ENCODE measurements at places on chromosomes 13 and 19.
A peak's percentile ranks its signal among the peaks of the same experiment; 100 is the strongest.

- DNase-seq: no peak
These were observed 6.9 kb downstream of the SYDE1 start for GRCh38 chr19:15114153-15114540.

DNA sequence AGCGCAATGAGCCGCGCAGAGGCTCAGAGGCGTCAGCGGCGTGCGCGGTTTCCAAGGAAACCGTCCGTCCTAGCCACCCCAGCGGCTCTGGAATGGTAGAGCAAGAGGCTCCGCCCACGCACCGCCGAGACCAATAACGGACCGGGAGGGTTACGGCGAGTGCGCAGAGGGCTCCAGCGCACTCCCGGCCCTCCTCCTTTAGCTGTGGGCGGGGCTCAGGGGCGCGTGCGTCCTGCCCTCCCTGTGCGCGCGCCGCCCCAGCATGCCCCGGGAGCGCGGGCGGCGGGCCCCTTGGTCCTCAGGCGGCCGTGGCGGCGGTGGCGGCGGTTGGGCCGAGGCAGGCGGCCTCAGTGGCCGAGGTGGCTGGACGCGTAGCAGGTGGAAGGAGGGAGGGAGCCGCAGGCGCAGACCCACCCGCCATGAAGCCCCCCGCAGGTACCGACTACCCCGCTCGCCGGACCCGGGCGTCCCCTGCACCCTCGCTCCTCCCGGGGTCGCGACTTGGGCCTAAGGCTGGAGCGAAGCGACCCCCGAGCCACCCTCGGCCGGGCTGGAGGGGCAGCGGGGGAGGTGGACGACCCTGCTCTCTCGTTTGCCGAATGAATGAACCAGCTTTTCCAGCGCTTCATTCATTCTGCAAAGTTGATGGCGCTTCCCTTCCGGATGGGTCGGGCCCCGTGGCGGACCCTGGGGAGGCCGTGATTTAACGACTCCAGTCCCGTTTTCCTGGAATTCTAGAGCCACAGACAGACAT is at the start of gene THOP1:
THOP1 (plus strand) TSS at position 260 of the 754 bp plus-strand sequence; CDS start at position 420, 160 bp downstream.
- DNase-seq: peak; percentile 95

DNA sequence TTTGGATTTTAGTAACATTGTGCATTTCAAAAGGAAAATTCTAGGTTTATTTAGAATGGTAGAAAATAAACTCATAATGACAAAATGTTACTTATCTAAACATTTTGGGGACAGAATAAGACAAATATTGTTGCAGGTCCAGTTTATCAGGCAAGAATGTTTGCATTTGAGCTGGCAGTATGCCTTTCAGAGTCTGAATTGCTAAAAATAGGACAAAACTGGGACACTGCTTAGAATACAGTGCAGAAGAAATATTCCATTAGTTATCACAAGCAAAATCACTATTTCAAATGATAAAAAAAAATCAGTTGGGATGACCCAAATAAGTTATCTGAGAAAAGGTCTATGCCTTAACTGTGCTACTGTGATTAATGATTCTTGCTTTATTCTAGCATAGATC is 870.3 kb upstream of the MIR17HG start:
- DNase-seq: no peak

- no peak for DNase-seq
These were observed 5.2 kb downstream of the MIER2 start for GRCh38 chr19:339262-339887.

DNA sequence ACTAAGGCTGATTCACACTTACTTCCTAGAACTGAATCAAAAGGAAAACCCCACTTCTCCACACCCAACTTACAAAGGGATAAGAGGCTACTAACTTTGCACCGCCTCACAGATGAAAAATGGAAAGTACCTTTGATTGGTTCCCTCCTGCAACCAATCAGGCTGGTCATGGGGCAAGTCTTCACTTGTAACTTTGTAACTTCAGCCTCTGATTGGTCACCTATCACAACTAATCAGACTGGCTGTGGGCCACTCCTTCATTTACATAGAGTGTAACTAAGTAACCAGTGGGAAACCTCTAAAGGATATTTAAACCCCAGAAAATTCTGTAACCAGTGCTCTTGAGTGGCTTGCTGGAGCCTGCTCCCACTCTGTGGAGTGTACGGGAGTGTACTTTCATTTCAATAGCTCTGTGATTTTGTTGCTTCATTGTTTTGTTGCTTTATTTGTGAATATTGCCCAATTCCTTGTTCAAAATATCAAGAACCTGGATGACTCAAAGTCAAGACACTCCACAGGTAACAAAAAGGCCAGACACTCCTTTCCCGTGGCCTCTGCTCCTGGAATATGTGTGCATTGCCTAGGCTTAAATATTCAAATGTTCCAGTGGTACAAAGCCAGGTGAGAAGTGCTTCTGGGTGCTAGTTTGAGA is 50.5 kb downstream of the RFC3 start:
- no peak for DNase-seq

DNA sequence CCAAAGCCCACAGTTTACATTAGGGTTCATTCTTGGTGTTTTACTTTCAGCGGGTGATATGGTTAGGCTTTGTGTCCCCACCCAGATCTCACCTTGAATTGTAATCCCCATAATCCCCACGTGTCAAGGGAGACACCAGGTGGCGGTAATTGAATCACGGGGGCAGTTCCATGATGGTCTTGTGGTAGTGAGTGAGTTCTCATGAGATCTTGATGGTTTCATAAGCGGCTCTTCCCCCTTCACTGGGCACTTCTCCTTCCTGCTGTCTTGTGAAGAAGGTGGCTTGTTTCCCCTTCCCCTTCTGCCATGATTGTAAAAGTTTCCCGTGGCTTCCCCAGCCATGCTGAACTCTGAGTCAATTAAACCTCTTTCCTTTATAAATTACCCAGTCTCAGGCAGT is 12.0 kb downstream of the FPR2 start:
- DNase-seq: no peak

DNA sequence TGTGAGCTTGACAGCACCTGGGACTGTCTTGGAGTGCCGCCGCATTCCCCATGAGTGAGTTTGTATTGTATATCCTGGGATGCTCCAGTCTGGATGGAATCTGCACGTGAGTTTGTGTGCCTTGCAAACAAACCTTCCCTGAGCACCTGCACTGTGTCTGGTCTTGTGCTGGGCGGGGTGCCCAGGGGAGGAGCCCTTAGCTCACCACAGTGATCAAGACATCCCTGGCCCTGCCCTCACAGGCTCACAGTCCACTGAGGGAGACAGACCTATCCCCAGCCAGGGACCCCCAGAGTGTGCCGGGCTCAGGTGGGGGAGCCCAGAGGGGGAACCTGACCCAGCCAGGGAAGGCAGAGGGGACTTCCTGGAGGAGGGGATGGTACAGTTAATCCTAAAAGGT is 1.7 kb upstream of the BCAM start:
- no peak for DNase-seq

DNA sequence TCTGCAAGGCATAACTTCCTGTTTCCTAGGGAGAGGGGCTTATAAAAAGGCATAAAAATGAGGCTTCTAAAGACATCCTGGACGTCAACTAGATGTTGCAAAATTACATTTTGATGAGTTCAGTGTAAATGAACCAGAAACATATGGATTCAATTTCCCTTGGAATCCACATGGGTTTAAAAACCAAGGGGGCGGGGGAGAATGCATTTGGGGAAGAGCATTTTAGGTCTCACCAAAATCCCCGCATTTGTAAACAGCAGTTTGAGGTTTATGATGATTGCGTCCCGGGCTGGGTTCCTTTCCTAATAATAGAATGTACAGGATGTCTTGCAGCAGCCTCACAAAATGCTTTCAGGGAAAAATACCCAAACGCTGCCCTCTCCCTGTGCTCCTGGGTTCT is 407.8 kb downstream of the ZNF536 start:
- no peak for DNase-seq

DNA sequence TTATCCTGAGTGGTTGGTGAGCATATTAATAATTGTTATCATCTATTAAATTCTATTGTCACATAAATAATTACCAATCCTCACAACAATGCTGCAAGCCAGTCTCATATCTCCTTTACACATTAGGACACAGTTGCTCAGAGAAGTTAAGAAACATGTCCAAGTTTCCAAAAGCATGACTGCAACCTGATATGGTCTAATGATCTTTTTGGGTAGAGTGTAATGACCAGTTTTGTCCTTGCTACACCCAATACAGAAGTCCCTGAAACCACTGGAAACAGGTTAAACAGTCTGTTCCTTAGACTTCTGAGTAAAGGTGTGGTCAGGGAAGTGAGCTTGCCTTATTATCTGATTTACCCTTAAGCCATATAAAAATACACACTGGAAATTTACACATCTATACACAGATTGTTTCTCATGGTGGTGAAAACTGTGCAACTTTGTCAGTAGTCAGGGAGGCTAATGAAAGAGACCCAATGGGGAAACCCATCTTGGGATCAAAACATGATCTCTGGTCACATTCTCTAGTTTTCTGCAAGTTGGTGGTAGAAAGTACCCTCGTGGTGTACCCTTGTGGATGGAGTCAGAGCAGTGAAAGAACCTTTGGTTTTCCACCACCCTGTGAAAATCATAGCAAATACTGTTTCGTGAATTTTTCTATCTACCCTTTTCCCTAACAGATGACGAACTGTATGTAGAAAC is 146.0 kb upstream of the KLF12 start:
- DNase-seq: no peak

DNA sequence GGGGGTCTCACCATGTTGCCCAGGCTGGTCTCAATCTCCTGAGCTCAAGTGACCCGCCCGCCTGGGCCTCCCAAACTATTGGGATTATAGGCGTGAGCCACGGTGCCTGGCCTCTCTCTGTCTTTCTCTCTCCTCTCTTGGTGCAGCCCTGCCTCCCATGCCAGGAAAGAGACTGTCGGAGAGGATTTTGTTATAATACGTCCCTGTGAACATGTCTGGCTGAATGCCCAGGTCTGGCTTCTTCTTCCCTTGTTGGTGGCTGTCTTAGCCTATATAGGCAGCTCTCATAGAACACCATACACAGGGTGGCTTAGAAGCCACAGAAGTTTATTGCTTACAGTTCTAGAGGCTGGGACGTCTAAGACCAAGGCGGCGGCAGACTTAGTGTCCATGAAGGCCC is 46.4 kb downstream of the PEX11G start:
- DNase-seq: no peak

DNA sequence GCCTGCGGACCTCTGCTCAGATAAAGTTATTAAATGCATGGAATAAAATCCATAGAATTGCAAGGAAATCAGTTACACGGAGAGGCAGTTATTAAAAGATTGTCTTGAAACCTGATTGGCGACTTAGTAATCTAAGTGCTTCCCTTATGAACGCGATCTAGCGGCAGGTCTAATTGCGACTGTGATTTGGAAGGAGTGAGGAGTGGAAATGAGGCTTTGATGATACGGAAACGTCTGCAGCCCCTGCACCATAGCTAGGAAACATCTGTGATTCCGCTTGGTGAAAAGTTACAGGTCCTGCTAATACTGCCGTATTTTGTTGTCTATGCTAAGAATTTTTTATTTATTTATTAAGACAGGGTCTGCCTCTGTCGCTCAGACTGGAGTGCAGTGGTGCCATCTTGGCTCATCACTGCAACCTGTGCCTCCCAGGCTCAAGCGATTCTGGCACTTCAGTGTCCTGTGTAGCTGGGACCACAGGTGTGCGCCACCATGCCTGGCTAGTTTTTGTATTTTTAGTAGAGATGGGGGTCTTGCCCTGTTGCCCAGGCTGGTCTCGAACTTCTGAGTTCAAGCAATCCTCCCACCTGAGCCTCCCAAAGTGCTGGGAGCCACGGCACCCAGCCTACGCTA is 887 bp downstream of the NDUFS7 start:
- DNase-seq: no peak

DNA sequence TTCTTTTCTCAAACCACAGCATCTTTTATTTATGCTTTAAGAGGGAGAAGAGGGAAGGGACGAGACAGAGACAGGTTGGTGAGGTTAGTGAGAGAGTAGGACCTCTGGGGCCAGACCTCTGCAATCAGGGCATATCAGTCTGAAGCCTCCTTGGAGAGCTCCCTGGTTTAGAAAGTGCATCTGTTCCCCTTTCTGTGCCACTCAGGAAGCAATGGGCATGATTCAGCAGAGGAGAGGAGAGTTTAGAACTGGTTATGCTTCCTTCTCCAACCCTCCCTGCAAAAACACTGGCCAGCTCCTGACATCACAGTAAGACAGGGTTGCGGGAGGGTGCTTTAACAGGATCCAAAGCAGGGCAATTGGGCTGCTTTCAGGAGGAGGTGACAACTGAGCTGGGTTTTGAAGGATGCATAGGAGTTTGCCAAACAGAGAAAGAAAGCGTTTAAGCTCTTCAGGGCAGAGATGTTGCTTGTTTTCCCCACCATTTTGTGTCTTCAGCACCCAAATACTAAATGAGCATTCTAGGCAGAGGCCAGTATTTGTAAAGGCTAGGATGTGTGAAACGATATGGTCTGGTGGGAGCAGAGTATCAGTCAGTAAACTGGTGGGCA is 33.1 kb downstream of the CERS4 start:
- DNase-seq: no peak

GRCh38 chr19:3607303-3608078 is 816 bp upstream of the TBXA2R start:
- DNase-seq: no peak

DNA sequence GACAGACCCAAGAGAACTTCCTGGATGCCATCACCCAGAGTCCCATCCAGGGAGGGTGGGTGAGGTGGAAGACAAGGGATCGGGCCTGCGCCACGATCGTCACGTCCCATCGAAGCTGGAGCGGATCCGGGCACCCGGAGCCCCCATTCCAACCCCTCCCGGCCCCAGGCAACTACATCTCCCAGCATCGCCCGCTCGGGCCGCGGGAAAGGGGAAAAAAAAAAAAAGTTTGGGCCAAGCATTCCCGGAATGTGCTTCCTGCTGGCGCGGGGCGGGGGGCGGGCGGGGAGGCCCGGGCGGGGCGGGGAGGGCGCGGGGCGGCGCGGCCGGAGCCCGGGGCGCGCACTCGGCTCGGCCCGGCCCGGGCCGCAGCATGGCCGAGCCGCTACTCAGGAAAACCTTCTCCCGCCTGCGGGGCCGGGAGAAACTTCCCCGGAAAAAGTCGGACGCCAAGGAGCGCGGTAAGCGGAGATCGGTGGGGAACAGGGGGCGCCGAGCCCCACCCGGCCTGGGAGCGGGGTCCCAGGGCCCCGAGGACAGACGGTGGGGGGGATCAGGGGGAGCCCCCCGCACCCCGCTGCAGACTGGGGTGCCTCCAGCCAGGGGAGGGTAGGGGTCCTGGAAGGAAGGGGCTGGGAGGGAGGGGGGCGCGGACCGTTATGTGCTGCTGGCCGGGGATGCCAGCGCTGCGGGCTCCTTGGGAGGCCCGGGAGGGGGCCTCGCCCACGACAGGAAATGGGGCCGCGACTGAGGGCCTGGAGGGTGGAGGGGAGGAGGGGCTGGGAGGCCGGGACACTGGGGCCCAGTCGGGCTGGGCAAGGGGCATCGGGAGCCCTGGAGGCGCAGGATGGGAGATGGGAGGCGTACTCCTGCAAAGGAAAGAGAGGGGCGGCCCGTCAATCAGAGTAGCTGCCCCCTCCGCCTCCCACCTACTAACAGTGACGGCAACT is at the start of gene SYDE1:
SYDE1 (plus strand) TSS at position 341 of the 950 bp plus-strand sequence; CDS start at position 374, 33 bp downstream.
- no peak for DNase-seq

Measured in stimulated activated CD8-positive, alpha-beta memory T cell treated with anti-CD3 and anti-CD28 coated beads, Interleukin-15, amount 100 ng/mL, for 4 hours (primary cell).